LoVo (cell line): ENCODE measurements at places on chromosomes 16 and 17.

- no peak for DNase-seq
These were observed 9.3 kb downstream of the TBC1D24 start for GRCh38 chr16:2483939-2484897.

GRCh38 chr16:22672830-22673210 is 141.1 kb upstream of the HS3ST2 start:
- no peak for DNase-seq

- DNase-seq = no peak
These were observed 1.7 kb downstream of the TBKBP1 start for GRCh38 chr17:47695429-47696376.

- DNase-seq = no peak
These were observed at the start of gene KLHL10 for GRCh38 chr17:41837761-41838538. KLHL10 (plus strand) TSS chr17:41837825; CDS start chr17:41837933, 108 bp downstream.
